ENCODE measurements at places on chromosomes 2 and 18. TPM values are rescaled to one million over a fixed set of nuclear protein-coding genes. Genes with fewer than 3 reads are reported as not detected.
A peak's percentile ranks its signal among the peaks of the same experiment; 100 is the strongest.

Gene AOX1
- 4.1 TPM for total RNA-seq

- H3K27me3 ChIP-seq, result no peaks in the 10 kb centered on the region
- H3K36me3 ChIP-seq, result peaks cover 18% of the 10 kb centered on the region
- peaks cover 7% of the 10 kb centered on the region for H3K4me1 ChIP-seq
- H3K4me3 ChIP-seq, result no peak overlapping the region
- DNase-seq, result no peak
Measured at GRCh38 chr2:222912117-222912516, 51.3 kb downstream of the ACSL3 start.

DNA sequence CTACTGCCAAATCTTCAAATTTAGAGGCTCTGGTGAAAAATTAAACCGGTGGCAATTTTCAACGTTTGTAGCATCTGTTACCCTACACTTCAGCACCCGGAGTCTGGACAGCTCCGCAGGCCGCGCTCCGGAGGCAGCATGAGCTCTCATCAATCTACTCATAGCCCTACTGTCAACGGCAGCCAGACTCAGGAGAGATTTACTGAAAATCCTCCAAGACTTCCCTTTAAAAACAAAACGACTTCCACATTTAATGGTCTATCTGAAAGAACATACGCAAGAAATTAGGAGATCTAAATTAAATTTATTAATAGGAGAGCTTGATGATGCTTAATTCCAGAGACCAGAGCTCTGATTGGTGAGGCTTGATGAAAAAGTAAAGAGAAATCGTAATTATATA is 970 bp upstream of the ADCYAP1 start:
- DNase-seq, result peak; percentile 83
- no peak overlapping the region for H3K4me3 ChIP-seq
- peaks cover 88% of the 10 kb centered on the region for H3K27me3 ChIP-seq
- no peaks in the 10 kb centered on the region for H3K36me3 ChIP-seq
- H3K27ac ChIP-seq, result no peak overlapping the region
- H3K4me1 ChIP-seq, result peaks cover 3% of the 10 kb centered on the region

DNA sequence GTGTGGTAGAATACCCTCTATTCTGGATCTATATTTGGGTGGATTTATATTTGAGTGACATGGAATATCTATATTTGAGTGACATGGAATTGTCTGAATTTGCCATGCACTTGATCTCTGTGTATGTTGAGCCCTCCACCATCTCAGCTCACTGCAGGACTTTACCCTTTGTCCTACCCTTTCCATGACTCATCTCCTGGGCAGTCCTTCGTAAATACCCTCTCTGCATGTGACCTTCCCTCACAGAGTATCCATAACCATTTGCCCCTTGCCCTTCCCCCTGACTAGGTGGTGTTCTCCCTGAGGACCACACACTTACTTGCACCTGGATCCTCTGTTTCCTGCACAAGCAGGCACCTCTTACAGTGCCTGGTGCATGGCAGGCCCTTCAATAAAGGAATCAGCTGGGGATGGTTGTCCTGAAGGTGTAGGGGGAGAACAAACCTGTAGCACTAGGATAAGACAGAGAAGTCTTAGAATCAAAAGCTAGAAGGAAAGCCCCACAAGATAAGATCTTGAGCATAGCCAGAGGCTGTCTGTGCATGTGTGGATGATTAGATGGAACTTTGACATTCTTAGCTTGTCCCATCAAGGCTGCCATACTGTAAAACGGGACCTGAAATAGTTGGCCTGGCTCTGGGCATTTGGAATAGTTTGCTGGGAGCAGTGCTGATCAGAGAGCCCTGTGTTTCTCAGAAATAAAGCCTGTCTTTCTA is 230.4 kb downstream of the FHOD3 start:
- no peaks in the 10 kb centered on the region for H3K27me3 ChIP-seq
- no peaks in the 10 kb centered on the region for H3K4me1 ChIP-seq
- H3K4me3 ChIP-seq, result no peak overlapping the region
- no peak overlapping the region for H3K27ac ChIP-seq
- DNase-seq, result no peak
- H3K36me3 ChIP-seq, result no peaks in the 10 kb centered on the region

DNA sequence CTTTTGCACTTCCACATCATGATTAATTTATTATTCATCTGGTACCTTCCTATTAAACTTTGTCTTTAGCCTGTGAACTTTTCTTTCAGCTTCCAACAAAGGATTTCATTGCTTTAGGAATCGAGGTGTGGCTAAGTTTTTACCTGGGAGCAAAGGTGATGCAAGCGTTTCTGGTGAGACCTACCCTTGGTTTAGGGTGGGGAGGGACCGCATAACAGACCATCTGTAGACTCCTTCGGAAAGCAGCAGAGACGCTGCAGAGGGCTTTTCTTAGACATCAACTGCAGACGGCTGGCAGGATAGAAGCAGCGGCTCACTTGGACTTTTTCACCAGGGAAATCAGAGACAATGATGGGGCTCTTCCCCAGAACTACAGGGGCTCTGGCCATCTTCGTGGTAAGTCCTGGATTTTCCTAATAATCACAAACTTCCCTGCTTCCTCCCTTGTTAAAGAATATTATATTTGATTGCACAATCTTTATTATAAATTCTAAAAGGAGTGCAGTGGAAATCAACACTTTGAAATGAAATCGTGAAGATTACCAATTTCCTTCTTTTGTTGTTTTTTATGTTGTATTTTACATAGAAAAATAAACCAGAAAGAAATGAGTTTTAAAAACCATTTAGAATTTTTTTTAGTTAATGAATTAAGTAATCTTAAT is at the start of gene DSG3:
Gene DSG3 (plus strand): TSS at position 212 of the 662 bp plus-strand sequence. CDS start 137 bp downstream, at position 349.
- peaks cover under 1% of the 10 kb centered on the region for H3K27me3 ChIP-seq
- DNase-seq, result no peak
- H3K36me3 ChIP-seq, result no peaks in the 10 kb centered on the region
- H3K27ac ChIP-seq, result no peak within 1 kb of the TSS

Gene SOWAHC
- total RNA-seq, result 12.1 TPM

GRCh38 chr18:62857263-62857976 is 142.1 kb downstream of the PHLPP1 start:
- H3K36me3 ChIP-seq, result no peaks in the 10 kb centered on the region
- no peak overlapping the region for H3K27ac ChIP-seq
- no peak for DNase-seq
- H3K27me3 ChIP-seq, result no peaks in the 10 kb centered on the region

DNA sequence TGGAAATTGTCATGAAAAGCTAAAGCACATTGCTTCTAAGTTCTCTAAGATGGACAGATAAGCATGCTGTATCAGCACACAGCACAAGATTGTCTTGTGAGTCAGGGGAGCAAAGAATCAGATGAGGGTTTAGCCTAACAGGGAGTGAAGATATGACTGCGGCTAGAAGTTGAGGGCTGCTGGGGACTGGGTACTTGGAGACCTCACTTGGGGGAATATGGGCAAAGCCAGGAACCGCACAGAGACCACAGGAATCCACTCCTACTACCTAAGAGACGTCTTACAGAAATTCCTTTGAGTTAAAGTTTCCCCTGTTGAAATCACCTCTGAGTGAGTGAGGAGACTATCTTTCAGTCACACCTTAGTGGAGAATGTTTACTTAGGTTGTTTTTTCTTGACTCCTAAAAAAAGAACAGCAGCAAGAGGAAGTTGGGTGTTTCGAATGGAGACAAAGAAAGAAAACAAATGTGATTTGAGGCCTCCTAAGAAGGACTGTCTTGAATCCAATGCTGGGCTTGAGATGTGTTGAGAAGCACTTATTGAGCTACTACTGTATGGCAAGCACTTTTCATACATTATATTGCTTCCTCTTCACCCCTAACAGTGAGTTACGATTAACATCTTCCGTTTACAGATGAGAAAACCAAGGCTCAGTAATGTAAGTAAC is 100.7 kb downstream of the ANKRD44 start:
- H3K27ac ChIP-seq, result peak overlapping the region; percentile 79
- no peaks in the 10 kb centered on the region for H3K27me3 ChIP-seq
- no peaks in the 10 kb centered on the region for H3K36me3 ChIP-seq
- H3K4me1 ChIP-seq, result peaks cover 13% of the 10 kb centered on the region
- no peak for DNase-seq
- no peak overlapping the region for H3K4me3 ChIP-seq

DNA sequence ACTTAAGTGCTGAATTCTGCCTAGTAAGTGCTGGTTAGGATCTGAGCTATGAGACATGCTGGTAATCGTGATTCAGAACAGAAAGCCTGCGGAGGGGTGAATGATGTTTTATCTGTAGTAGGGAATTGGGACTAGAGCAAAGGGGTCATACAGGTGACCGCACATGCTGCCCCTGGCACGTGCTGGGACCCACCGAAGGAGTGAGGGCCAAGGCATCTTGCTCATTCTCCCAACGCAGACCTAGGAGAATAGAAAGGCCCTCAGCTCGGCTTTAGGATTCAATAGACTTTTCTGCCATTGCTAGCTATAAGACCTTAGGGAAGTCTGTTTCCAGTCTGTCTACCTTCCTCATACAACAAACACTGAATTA is 8.8 kb upstream of the SMAD7 start:
- H3K36me3 ChIP-seq, result no peaks in the 10 kb centered on the region
- DNase-seq, result no peak
- no peak overlapping the region for H3K27ac ChIP-seq
- peaks cover 15% of the 10 kb centered on the region for H3K27me3 ChIP-seq

Gene CD8B2
- total RNA-seq, result not detected

Gene SPDYA
- 1.6 TPM for total RNA-seq

- H3K27ac ChIP-seq, result no peak overlapping the region
- H3K4me3 ChIP-seq, result no peak overlapping the region
- no peaks in the 10 kb centered on the region for H3K36me3 ChIP-seq
- no peak for DNase-seq
- no peaks in the 10 kb centered on the region for H3K27me3 ChIP-seq
Measured at GRCh38 chr2:197141702-197142473, 168.7 kb downstream of the ANKRD44 start.

- peaks cover 38% of the 10 kb centered on the region for H3K4me1 ChIP-seq
- peaks cover 8% of the 10 kb centered on the region for H3K36me3 ChIP-seq
- no peaks in the 10 kb centered on the region for H3K27me3 ChIP-seq
- no peak for DNase-seq
- H3K4me3 ChIP-seq, result peak overlapping the region; percentile 99
Measured at GRCh38 chr2:61535449-61535848, 2.7 kb downstream of the XPO1 start.

DNA sequence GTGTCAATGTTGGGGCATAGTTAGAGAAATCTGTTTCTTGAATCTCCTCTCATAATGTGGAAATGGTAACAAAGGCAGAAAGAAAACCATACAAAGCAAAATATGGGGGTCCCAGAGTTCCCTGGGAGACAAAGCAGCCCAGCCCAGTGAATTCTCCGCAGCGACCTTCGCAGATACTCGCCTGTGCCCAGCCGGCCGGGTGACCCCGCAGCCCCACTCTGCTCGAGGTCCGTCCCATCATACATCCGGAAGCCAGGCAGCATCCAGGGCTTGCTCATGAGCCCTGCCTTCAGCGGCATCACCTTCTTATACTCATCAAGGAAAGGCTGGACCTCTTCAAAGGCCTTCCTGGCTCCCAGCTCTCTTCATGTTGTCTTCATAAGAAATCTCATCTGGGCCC is 774.8 kb upstream of the ID2 start:
- peaks cover 15% of the 10 kb centered on the region for H3K27me3 ChIP-seq
- DNase-seq, result no peak
- no peak overlapping the region for H3K4me3 ChIP-seq
- peaks cover 2% of the 10 kb centered on the region for H3K4me1 ChIP-seq

GRCh38 chr2:196380098-196380497 is 208.7 kb upstream of the STK17B start:
- no peaks in the 10 kb centered on the region for H3K27me3 ChIP-seq
- no peak overlapping the region for H3K27ac ChIP-seq
- DNase-seq, result no peak
- H3K4me1 ChIP-seq, result no peaks in the 10 kb centered on the region
- H3K4me3 ChIP-seq, result no peak overlapping the region
- H3K36me3 ChIP-seq, result no peaks in the 10 kb centered on the region

Gene NEU4
- total RNA-seq, result 1.3 TPM

- peaks cover 2% of the 10 kb centered on the region for H3K36me3 ChIP-seq
- peaks cover 6% of the 10 kb centered on the region for H3K4me1 ChIP-seq
- H3K4me3 ChIP-seq, result no peak overlapping the region
- DNase-seq, result no peak
- no peak overlapping the region for H3K27ac ChIP-seq
Measured at GRCh38 chr18:62769216-62769615, 53.9 kb downstream of the PHLPP1 start.

DNA sequence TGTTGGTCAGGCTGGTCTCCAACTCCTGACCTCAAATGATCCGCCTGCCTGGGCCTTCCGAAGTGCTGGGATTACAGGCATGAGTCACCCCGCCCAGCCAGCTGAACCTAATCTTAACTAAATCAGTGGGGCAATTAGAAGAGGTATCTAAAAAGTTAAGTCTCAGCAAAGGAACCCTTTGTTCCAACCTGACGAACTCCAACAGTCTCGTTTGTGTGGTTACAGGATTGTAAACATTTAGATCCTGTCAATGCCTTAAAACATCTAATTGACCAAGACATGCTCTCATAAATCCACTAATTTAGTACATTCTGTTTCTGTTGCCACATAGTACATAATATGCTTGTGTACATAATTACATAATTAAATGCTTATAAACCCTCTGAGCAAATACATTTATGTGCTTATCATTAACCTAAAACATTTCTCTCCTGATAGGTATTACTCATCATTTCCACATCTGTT is 31.1 kb upstream of the STK39 start:
- DNase-seq, result no peak
- H3K36me3 ChIP-seq, result no peaks in the 10 kb centered on the region
- H3K4me3 ChIP-seq, result no peak overlapping the region

Measured in progenitor cell of endocrine pancreas (in vitro differentiated cells).